ENCODE measurements at places on chromosomes 2 and 18.

GRCh38 chr2:238162846-238163441 is 4.2 kb downstream of the ERFE start:
- DNase-seq, result no peak

DNA sequence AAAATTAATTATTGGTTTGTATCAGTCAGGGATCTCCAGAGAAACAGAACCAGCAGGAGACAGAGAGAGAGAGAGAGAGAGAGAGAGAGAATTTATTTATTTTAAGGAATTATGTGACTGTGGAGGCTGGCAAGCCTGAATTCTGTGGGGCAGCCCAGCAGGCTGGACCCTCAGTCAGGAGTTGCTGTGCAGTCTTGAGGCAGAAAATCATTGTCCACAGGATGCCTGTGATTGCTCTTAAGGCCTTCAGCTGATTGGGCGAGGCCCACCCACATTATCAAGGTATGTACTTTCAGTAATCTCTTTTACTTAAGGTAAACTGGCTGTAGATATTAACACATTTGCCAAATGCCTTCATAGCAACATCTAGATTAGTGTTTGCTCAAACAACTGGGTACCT is 155.3 kb downstream of the SEPTIN10 start:
- no peak for DNase-seq

DNA sequence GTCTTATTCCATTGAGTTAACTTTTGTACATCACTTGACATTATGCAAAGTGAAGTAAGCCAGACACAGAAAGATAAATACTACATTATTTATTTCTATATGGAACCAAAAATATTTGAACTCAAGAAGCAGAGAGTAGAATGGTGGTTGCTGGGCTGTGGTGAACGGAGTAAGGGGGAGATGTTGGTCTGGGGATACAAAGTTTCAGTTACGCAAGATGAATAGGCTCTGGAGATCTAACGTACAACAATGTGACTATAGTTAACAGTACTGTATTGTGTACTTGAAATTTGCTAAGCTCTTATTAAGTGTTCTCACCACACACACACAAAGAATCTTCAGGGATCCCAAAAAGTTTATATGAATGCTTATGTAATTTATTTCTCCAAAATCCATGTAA is 124.8 kb upstream of the VWC2L start:
- DNase-seq, result no peak

DNA sequence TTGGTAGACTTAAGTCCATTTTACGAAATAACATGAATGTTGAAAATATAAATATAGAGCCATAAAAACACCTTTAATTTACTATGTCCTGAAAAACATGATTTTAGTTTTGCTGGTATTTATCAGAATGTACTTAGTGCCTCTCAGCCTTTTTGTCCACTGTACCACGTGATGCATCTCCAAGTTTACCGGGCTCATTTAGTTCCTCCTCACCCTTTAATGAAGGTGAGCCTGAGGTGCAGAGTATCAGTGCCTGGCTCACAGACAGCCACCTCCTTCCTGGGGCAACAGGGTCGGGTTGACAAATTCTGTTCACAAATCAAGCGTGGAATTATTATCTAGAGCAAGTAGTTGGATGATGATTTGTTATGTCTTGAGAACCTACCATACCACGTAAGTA is 420.5 kb upstream of the MEIS1 start:
- DNase-seq, result no peak

DNA sequence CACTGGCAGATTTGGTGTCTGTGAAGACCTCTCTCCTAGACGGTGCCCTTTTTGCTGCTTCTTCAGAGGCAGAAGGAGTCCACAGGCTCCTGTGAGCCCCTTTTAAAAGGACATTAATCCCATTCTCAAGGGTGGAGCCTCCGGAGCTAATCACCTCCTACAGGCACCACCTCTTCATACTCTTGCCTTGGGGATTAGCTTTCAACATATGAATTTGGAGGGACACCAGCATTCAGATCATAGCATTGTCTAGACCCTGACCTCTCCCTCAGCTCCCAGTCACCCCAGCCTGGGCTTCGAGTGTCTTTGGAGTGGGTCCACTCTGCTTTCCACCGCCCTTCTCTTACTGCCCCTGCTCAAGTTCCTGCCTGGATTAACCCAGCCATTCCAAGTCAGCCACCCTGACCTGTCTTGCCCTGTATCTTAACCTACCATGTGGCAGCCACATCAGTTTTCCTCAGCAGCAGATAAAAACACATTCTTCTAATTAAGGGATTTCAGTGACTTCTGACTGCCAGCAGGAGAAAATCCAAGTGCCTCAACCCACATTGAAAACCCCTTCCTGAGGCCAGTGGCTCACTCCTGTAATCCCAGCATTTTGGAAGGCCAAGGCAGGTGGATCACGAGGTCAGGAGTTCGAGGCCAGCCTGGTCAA is 6.1 kb upstream of the NCL start:
- peak; percentile 24 for DNase-seq

GRCh38 chr2:45765007-45765727 is 113.7 kb downstream of the PRKCE start:
- DNase-seq, result peak; percentile 24

DNA sequence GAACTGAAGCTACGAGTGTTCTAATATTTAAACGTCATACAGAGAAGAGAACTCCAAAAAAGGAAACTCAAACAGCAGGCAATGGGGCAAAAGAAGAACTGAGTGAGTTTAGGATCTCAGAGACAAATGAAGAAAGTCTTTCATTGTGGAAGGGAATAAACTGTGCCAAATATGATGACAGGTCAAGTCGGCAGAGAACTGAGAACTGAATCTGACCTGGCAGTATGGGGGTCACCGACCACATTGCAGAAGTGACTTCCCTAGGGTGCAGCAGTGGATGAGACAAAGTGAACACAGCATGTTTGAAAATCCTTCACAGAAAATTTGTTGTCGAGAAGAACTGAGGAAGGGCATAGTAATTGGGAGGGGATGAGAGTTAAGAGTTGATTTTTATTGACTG is 55.9 kb downstream of the TTC21B start:
- no peak for DNase-seq

DNA sequence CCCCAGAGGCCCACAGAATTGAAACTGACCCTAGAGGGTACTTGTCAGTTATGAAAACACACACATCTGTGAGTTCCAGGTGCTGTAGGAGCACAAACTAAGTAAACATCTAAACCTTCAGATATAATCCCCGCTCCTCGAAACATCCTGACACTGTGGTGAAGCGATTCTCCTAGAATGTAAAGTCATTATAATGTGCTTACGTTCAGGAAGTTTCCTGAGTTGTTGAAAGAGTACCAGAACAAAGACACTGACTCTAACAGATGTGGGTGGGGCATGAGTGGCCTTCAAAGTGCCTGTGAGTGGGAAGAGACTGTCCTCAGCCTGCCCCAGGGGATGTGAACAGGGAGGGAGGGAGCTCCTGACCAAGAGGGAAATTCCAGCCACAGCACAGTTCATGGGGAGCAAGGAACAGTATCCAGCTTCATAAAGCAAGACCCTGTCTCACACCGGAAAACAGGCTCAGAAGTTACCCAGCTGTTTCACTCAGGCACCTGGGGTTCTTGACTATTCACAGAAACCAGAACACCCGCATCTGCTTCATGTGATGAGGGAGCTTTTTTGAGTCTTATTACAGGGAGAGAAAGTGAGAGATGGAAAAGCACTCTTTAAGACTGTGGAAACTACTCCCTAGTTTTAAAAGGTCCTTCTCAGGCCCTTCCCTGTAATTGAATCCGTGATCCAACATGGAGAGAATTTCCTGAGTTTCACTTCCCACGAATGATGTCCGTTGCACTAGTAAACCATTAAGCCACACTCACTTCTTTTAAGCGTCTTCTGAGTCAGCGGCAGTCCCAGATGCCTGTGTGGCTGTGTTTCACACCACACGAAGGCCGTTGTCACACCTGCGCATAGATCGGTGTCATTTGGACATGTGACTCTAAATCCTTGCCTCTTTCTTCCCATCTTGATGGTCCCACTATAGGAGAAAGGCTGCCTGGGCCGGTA is 88.6 kb upstream of the EML6 start:
- no peak for DNase-seq

GRCh38 chr18:5619376-5619775 is 75.6 kb upstream of the EPB41L3 start:
- DNase-seq, result no peak

DNA sequence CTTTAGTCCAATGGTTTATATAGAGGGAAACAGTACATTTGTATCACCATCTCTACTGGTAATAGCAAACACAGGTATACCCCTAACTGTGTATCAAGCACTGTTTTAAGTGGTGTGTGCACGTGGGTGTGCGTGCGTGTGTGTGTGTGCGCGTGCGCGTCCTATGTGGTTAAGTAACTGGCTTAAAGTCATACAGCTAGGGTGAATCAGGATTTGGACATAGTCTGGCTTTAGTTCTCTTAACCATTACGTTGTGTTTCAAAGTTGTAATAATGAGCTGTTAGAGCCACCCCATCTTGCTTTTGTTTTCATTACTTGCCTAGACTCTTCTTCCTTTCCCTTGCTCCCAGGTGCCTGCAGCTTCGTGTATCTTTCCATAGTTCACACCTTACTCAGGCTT is 2.1 kb downstream of the HADHB start:
- DNase-seq, result no peak

- no peak for DNase-seq
Measured at GRCh38 chr18:49029628-49030027, 78.9 kb upstream of the SMAD7 start.

DNA sequence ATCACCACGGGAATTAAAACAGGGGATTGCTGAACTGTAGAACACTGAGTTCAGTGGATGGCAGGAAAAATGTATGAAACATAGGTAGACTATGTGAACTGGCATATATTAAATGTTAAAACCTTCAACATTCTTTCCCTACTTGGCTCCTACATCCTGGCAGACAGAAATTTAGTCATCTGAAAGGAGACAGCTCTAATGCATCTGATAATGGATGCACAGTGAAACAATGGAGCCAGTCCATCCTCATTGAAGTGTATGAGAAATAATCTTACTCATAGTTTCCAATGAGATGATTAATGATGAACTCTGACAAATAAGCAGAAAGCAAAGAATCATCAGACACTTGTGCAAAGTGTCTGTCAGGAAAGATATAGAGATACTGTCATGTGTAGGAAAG is 1629.7 kb upstream of the TMEFF2 start:
- no peak for DNase-seq

- DNase-seq, result no peak
Measured at GRCh38 chr2:197904446-197904845, 100.1 kb downstream of the PLCL1 start.

DNA sequence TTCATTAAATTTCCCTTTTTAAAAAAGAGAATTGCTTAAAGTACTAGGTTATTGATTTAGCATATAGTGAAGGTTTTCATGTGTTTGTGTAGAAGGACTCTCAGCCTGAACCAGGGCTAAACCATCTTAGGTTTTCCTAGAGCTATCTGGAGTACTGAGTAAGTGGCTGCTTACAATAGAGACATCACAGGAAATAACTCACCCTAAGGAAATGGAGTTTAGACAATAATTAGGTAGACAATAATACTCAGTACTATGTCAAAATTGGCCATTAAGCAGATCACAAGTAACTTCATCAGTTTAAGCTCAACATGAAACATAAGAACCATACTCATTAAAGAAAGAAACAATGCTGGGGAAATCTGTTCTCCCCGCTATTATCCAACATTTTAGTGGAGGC is 240.0 kb downstream of the RND3 start:
- no peak for DNase-seq

- DNase-seq, result no peak
Measured at GRCh38 chr2:43010438-43011157, 215.8 kb downstream of the ZFP36L2 start.

DNA sequence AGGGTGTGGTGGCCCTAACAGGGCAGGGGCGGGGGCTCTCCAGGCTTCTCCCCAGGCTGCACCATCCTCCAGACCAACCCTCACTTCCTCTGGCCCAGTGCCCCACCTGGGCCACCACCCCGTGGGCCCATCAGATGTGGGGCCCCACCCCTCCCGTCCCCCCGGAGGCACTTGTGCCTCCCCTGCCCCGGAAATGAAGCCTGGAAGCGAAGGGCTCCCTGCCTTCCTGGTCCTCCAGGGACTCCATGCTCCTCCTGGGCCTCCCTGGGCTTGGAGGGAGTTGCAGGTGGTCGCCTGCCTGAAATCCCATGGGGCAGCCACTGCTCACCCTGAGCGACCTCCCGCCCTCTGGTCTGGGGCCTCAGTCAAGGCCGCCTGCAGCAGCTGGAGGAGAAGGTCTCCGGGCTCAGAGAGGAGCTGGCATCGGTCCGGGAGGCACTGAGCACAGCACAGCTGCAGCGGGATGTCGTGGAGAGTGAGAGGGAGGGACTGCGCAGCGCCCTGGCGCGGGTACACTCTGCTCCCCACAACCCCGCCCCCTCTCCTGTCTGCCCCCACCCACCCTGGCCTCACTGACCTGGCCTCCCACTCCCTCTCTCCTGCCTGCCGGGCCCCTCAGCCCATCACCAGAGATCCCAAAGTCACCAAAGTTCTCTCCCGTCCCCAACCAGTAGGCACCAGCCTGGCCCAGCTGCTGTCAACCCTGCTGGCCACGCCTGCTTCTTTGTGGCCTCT is 28.0 kb downstream of the CROCC2 start:
- no peak for DNase-seq

- no peak for DNase-seq
Measured at GRCh38 chr2:42868874-42869273, 76.5 kb upstream of the HAAO start.

GRCh38 chr2:43136011-43136799 is 90.2 kb downstream of the ZFP36L2 start:
- DNase-seq, result no peak

DNA sequence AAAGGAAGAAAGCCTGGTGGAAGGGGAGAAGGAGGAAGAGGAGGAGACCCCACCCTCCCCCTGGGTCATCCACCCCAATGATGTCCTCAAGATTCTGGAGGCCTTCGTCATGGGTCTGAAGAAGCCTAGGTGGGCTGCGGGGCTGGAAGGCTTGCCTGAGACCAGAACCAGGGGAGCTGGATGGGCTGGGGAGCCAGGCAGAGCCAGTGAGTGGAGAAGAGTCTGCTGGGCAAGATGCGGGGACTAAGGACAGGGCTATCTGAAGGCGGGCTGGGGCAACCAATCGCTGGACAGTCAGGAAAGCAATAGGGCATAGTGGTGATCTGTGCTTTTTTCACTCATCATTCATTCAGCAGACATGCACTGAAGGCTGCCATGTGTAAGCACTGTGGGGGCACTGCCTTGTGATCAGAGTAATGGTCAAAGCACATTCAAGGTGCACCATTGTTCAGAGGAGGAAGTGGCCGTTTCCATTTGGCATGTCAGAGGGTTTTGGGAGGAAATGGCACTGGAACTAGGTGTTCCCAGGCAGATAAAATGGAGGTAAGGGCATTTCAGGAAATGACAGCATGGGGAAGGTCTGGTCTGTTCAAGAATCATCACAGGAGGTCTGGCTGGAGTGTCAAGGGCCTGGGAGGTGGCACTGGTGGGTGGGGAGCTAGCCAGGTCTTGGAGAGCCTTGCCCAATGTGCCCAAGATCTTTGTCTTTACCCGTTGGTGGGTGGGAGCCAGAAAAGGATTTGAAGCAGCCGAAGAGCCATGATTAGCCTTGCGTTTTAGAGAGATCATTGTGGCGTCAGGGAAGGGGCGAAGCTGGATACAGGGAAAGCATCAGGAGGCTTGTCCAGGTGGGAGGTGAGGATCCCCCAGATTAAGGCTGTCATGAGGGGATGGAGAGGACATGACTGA is 24.2 kb downstream of the OTOF start:
- no peak for DNase-seq

- DNase-seq, result no peak
Measured at GRCh38 chr2:195022508-195022830, 634.6 kb upstream of the SLC39A10 start.

GRCh38 chr2:40740419-40740818 is 288.5 kb upstream of the SLC8A1 start:
- DNase-seq, result no peak
